ENCODE measurements at places on chromosomes 4 and X.

- no peak for DNase-seq
Observed at GRCh38 chr4:2365913-2366210, 52.6 kb downstream of the ZFYVE28 start.

GRCh38 chrX:112247714-112248113 lies 165.1 kb upstream of the TRPC5 start:
- DNase-seq, result no peak

- DNase-seq, result no peak
Observed at GRCh38 chrX:74922922-74923543, 2.2 kb downstream of the NEXMIF start.

- DNase-seq, result no peak
Observed at GRCh38 chr4:79759793-79760192, 313.2 kb downstream of the ANTXR2 start.

GRCh38 chr4:14177987-14178386 lies 550.5 kb upstream of the BOD1L1 start:
- DNase-seq, result no peak

GRCh38 chr4:80461412-80461811 lies 125.9 kb downstream of the CFAP299 start:
- peak; percentile 4 for DNase-seq

DNA sequence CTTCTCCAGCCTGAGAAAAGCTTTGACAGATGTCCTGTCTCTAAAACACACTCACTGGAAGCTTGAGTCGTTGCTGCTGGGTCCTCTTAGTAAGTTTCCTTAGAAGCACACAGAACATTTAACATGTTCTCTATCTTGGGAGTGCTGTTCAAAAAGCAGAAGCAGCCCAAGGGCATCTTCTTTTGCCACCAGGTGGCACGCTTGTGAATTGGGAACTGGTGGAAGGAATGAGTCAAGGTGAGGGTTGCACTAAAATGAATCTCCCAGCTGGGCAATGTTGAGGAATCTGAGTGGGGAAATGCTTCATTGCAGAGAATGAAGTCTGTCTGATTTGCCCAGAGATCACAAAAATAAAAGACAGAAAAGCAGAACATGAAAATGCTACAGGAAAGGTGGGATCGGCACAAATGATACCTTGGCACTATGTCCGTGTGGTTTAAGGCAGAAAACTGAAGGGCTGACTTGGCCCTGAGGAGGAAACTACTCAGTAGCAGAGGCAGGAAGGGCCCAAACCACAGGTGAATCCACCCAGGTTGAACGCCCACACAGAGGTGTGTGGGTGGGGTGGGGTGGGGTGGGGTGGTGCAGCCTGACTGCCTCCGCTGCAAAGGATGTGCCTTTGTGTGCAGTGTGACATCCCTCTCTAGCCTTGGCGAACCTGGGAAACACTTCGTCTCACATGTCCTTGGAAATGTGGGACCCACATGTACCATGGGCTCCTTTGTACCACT lies 26.0 kb downstream of the KIT start:
- no peak for DNase-seq

DNA sequence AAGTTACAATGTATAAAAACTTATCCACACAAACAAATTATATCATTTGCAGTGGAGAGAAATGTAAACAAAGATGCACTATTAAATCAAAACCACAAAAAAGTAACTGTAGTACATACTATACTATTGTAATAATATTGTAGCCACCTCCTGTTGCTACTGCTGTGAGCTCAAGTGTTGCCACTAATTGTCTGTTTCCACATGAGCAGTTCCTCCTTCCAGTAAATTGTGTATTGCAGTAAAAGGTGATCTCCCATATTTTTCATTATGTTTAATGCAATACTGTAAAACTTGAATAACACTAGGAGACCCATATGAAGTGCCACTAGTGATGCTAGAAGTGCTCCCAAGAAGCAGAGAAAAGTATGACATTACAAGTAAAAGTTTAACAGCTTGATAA lies 11.7 kb downstream of the LIN54 start:
- no peak for DNase-seq

- no peak for DNase-seq
Observed at GRCh38 chr4:123843137-123843536, 446.5 kb downstream of the SPRY1 start.

DNA sequence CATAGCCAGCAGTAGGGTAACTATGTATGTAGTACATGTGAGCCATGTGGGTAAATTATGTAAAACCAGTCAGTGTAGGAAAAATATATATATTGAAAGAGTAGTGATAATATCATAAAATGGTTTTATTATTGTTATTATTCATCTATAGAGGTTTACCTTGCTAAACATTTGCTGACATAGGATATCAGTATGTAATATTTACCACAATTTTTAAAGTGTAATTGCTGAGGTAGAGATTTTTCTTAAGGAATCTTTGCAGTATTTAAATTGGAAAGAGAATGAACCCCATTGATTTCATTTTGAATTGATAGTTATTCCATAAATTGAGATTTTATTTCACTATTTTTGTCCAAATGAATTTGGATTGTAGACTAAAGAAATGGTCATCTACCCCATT lies 27.1 kb downstream of the SLAIN2 start:
- DNase-seq, result no peak

GRCh38 chrX:49934729-49935128 lies 12.3 kb downstream of the CLCN5 start:
- DNase-seq, result no peak

- no peak for DNase-seq
Observed at GRCh38 chr4:159150396-159150795, 47.5 kb downstream of the RAPGEF2 start.

- no peak for DNase-seq
Observed at GRCh38 chrX:24268786-24269185, 45.1 kb downstream of the SUPT20HL2 start.

GRCh38 chr4:7949759-7950158 lies 10.1 kb upstream of the AFAP1 start:
- DNase-seq, result no peak

DNA sequence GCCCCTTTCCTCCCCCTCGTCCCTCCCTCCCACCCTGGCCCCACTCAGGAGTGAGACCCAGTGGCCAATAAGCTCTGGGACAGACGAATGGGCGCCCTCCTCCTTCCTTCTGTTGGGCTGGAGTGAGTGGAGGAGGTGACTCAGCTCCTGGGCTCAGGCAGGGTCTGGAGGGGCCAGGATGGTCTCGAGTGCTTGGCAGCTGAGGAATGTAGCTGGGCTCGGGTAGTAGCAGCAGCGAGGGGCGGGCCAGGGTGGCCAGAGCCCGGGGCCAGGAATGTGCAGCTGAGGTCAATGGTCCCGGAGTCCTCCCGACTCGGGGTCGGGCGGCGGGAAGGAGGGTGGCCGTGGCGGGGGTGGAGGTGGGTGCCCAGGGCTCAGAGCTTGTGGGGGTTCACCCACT lies 15.0 kb downstream of the G6PD start:
- no peak for DNase-seq

- no peak for DNase-seq
Observed at GRCh38 chr4:105966051-105966450, 70.8 kb downstream of the NPNT start.

GRCh38 chr4:78312989-78313753 lies 238.4 kb upstream of the ANXA3 start:
- no peak for DNase-seq

DNA sequence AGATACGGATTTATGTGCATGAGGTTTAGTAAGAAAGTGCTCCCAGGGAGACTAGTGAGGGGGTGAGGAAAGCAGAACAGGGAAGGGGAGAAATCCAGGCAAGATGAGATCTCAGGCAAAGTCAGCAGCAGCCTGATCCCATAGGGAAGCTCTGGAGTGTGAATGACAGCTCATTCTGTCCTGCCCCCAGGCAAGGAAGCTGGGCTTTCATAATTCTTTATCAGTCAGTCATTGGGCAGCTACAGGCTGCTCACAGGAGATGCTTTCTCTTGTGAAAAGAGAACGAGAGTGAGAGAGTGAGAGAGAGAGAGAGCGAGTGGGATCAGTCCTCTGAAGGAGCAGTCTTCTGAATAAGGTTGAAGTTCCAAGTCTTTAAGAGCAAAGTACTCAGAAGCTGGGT lies 48.1 kb downstream of the SRPX start:
- DNase-seq, result no peak

GRCh38 chrX:54785901-54786300 lies 12.2 kb downstream of the ITIH6 start:
- no peak for DNase-seq

DNA sequence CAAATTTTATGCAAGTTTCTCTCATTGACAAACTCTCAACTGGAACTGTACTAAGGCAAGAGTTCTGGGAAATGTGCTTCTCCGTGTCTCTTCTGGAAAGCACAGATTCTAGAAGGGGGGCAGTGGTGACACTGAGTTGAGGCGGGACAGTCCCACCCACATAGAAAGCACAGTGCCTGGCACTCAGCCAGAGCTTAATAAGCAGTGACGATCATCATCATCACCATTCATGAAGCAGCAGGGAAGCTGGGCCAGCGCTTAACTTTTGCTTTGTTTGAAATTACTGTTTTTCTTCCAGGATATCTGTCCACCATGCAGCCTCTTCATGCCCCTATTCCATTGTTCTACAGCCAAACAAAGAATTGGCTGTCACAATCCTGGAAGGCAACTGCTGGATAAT lies 60.3 kb downstream of the BEND2 start:
- DNase-seq, result no peak

DNA sequence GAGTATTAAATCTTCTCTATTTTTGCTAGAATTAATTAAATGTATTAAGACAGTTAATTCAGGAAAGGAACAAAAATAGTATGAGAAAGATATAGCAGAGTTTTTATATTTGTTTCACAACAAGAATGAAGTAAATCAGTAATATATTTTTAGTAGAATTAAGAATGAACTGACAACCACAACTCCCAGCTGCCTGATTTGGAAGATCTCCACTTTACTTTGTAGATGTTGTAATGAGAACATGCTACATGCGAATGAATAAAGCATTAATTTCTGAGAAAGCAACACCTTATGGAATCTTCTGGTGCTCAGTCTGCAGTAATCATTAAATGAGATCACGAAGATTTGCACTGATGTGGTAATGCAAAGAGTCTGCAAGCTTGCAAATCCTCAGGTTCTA lies 695.6 kb upstream of the PCDH7 start:
- no peak for DNase-seq

DNA sequence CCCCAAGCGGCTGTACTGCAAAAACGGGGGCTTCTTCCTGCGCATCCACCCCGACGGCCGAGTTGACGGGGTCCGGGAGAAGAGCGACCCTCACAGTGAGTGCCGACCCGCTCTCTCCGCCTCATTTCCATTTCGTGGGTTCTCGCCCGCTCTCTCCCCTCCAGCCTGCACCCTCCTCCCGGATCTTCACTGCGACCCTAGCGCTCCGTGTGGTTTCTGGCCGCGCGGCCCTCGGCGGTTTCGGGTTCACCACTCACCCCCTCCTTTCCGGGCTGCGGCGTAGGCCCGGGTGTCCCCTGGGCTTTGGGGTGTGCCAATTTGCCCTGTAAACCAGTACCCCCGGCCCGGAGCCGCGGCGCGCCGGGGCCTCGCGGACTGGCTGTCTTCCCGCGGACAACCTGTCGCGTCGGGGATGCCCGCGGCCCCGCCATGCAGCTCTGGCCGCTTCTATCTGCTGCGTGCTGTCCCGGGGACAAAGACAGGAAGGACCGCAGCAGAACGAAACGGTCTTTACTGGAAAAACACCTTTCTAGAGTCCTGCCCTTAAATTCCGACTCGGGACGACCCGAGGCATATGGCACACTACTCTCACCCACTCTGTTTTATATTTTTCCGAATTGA lies 737 bp downstream of the FGF2 start:
- peak; percentile 29 for DNase-seq

DNA sequence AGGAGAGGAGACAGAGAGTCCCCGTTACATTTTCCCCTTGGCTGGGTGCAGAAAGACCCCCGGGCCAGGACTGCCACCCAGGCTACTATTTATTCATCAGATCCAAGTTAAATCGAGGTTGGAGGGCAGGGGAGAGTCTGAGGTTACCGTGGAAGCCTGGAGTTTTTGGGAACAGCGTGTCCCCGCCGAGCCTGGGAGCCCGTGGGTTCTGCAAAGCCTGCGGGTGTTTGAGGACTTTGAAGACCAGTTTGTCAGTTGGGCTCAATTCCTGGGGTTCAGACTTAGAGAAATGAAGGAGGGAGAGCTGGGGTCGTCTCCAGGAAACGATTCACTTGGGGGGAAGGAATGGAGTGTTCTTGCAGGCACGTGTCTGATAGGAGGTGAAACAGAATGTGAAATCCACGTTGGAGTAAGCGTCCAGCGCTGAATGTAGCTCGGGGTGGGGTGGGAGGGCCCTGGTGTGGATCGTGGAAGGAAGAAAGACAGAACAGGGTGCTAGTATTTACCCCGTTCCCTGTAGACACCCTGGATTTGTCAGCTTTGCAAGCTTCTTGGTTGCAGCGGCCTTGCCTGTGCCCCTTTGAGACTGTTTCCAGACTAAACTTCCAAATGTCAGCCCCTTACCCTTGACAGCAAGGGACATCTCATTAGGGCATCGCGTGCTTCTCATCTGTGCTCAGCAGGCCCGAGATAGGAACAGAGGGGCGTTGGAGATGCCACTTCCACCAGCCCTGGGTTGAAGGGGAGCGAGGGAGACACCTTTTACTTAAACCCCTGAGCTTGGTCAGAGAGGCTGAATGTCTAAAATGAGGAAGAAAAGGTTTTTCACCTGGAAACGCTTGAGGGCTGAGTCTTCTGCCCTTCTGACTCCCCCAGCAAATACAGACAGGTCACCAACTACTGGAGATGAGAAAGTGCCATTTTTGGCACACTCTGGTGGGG lies 2.7 kb downstream of the SHOX start:
- DNase-seq, result no peak

- DNase-seq, result no peak
Observed at GRCh38 chr4:71732706-71733105, 51.2 kb downstream of the GC start.

- DNase-seq, result no peak
Observed at GRCh38 chrX:20515841-20516461, 249.2 kb upstream of the RPS6KA3 start.

DNA sequence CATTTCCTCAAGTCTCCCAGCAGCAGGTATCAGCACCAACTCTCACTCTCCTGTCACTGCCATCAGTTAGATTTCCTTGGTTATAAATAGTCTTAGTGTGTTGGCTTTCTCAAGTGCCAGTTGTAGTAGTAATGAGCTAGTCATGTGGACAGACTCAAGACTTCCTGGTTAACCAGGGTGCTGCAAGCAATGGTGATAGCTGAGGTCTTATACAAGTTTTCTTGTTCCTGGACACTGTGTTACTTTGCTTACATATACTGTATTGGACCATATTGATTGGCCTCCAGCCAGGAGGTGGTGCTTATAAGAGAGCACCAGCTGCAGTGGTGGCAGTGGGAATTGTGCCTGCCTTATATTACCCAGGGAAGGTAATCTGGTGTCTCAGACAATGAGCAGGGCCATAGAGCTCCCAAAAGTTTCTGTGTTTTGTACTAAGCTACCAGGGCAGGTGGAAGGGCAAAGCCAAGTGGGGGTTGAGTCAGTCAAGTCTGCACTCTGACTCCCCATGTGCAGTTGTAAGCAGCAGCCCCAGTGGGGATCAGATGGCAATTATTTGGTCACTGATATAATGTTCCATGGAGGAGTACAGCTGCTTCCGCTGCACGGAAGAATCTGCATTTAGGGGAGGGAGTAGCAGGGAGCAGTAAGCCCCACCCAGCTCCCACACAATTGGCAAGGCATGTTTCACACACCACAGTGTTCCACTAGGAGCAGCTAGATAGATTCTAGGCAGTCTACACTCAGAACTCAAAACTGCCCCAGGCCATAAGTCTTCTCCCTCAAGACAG lies 24.1 kb upstream of the ZDHHC15 start:
- DNase-seq, result no peak

GRCh38 chrX:29862126-29862677 lies 353.2 kb upstream of the MAGEB2 start:
- DNase-seq, result no peak
